Lung (tissue), 17 donors: ENCODE measurements at places on chromosomes 2 and 18. TPM values are rescaled to one million over a fixed set of nuclear protein-coding genes. Genes with fewer than 3 reads are reported as not detected.
A peak's percentile ranks its signal among the peaks of the same experiment; 100 is the strongest.

- DNase-seq = no peak
These were observed 81.0 kb upstream of the EPAS1 start for GRCh38 chr2:46216213-46216612.

DNA sequence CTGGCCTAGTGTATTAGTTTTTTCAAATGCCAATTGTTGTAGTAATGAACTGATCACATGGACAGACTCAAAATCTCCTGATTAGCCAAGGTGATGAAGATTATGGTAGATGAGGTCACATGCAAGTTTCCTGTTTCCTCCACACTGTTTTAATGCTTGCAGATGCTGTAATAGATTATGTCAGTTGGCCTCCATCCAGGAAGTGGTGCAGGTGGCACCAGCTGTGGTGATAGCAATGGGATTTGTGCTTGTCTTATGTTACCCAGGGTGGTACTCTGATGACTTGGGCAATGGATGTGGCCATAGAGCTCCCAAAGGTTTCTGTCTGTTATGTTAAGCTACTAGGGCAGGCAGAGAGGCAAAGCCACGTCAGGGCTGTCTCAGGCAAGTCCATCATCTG is 332.9 kb upstream of the DDX18 start:
- DNase-seq = no peak

- DNase-seq = peak; percentile 93
These were observed 29.5 kb downstream of the COL5A2 start for GRCh38 chr2:189150033-189150432.

DNA sequence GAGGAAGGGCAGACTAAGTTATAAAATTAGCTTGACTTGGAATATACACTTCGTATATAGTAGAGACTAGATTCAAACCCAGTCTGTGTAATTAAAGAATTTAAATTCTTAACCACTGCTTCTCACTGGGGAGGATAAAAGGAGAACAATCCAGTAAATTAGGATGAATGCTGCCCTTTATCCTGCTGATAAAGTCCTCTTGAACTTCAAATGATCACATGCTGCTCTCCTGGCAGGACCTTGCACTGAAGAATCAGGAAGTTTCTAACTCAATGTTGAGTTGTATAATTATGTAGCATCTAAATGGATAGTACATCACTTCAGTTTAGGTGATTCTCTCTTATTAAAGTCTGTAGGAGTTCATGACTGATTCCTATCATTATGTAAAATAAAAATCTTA is 1179.7 kb downstream of the DSC3 start:
- DNase-seq = no peak

Gene MZT2A
- 57.0 TPM for total RNA-seq

Gene GRHL1
- 5.4 TPM for total RNA-seq

GRCh38 chr2:190640117-190640516 is 8.8 kb upstream of the NAB1 start:
- peak; percentile 79 for DNase-seq

GRCh38 chr2:196143730-196144131 is 27.6 kb downstream of the STK17B start:
- DNase-seq = no peak
